Stimulated activated CD4-positive, alpha-beta T cell treated with anti-CD3 and anti-CD28 coated beads, Interleukin-1b, Interleukin-23, amount 100 ng/mL, for 4 hours (primary cell): ENCODE measurements at places on chromosomes 12 and 14.

- DNase-seq = no peak
Observed at GRCh38 chr12:43982544-43982943, 146.7 kb downstream of the TMEM117 start.

GRCh38 chr12:88338486-88338885, 196.4 kb downstream of the TMTC3 start:
- no peak for DNase-seq

- DNase-seq = no peak
Observed at GRCh38 chr14:46197856-46198255, 453.7 kb downstream of the RPL10L start.

GRCh38 chr12:86158956-86159355, 97.2 kb downstream of the MGAT4C start:
- DNase-seq = no peak

GRCh38 chr12:129049917-129050316, 196.6 kb downstream of the GLT1D1 start:
- no peak for DNase-seq

GRCh38 chr12:132154941-132155770, 10.9 kb downstream of the NOC4L start:
- DNase-seq = no peak

DNA sequence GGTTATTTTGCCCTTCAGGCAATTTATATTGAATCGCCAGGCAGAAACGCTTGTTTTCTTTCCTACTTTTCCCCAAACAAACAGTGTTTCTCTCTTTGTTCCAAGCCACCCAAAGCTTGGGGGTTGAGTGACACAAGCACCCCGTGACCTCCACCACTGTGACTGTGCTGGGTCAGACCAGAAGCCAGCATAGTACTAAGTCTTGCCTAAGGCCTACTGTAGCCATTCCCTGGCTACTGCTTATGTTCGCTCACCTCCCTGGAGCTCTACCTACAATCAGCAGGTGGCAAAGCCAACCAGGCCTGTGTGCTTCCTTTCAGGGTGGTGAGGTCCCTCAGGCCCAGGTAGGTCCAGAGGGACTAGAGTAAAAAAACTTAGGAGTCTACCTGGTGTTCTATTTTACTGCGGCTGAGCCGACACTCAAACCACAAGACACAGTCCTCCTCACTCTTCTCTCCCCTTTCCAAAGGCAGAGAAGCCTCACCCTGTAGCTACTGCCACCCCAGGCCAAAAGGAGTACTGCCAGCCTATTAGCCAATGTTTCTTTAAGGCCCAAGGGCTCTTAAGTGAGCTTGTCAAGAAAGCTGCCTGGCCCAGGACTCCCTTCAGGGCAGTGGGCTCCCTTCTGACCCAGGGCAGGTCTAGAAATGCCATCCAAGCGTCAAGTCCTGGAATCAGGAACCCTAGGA, 411.8 kb upstream of the MIS18BP1 start:
- no peak for DNase-seq

DNA sequence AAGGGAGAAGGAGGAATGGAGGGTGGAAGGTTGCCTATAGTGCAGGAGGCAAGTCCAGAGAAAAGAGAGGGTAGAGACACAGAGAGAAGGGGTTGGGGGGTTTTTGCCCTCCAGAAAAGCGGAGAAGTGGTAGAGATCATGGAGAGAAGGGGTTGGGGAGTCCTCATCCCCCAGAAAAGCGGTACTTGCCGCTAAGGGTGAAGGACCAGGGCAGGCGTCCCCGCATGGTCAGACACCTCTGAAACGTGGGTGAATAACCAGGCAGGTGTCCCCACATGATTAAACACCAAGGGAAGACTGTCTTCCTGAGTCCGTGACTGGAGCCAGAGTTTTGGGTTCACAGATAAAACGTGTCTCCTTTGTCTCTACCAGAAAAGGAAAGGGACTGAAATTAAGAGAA, 439.0 kb downstream of the SOX5 start:
- DNase-seq = no peak

DNA sequence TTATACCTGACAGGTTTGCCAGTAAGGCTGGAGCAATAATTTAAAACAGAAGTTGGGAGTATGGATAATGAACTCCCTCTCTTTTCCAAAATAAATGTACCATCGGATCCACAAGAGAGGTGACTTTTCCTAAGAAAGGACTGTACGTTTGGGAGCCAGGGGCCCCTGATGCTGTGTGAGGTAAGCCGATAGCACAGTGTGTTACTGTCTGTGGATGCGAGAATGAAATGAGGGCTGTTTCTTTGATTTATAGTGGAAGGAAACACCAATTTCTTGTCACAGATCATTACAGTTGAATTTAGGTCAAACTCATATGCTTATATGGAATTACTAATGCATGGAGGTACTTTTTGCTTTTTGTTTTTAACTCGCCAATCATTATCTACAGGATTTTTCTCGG, 147.7 kb downstream of the ZNF664 start:
- DNase-seq = no peak

GRCh38 chr12:9948606-9949296, 16.6 kb upstream of the CLEC2A start:
- no peak for DNase-seq

DNA sequence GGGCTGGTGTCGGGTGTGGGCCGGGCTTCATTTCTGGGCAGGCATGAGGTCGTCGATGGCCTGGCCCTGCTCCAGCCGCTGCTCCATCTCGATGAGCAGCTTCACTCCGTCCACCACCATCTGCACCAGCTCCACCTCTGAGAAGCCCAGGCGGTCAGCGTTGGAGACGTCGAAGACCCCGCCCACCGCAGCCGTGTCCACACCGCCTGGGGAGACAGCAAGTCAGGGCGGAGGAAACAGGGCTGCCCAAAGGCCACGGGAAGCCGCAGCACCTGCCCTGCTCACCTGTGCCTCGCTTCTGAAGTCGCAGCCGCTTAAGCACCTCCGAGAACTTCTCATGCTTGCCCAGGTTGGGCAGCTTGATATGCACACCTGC, 2.8 kb downstream of the CKB start:
- DNase-seq = no peak

DNA sequence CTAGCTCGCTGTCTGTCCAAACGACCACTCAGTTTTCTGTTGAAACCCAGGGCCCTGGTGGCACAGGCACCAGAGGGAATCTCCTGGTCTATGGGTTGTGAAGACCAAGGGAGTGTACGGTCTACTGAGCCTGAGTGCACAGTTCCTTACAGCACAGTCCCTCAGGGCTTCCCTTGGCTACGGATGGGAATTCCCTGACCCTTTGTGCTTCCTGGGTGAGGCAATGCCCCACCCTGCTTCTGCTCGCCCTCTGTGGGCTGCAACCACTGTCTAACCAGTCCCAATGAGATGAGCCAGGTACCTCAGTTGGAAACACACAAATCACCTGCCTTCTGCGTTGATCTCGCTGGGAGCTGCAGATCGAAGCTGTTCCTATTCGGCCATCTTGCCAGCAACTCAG, 22.6 kb downstream of the GPHN start:
- no peak for DNase-seq

DNA sequence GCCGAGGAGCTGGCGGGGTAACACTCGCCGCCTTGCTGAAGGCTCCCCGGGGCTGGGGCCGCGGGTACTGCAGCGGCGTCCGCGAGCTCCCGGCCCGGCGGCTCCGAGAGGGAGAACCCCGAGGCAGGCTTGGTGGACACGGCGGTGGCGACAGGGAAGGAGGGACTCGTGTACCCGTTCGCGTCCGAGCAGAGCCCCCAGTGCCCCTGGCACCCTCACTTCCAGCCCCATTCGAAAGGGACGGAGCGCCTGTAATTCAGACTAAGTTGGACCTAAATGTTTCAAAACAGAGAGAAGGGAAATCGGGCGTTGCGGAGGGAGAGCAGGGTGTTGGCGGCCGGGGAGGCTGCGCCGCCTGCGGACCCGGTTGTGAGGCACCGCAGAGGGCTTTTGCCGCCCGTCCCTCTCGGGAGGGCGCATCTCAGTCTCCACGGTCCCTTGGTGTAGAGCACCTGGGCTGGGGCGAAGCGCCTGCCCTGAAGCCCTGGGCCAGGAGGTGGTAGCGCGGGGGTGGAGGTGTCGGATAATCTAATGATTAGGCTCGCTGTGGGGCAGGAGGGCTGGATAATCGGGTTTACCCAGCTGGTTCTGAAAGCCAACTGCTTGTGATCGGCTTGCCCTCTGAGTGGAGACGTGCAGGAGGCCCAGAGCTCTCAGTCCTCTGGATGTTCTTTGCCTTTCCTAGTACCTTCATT, 771 bp downstream of the DAAM1 start:
- DNase-seq = peak; percentile 14

- DNase-seq = no peak
Observed at GRCh38 chr12:12003609-12004008, 67.1 kb upstream of the BCL2L14 start.

- DNase-seq = no peak
Observed at GRCh38 chr14:66696326-66696725, 188.4 kb downstream of the GPHN start.

GRCh38 chr14:87046960-87047359, 946.0 kb downstream of the GALC start:
- DNase-seq = no peak
